Inflammatory macrophage (primary cell): ENCODE measurements at places on chromosomes 16 and 17.

DNA sequence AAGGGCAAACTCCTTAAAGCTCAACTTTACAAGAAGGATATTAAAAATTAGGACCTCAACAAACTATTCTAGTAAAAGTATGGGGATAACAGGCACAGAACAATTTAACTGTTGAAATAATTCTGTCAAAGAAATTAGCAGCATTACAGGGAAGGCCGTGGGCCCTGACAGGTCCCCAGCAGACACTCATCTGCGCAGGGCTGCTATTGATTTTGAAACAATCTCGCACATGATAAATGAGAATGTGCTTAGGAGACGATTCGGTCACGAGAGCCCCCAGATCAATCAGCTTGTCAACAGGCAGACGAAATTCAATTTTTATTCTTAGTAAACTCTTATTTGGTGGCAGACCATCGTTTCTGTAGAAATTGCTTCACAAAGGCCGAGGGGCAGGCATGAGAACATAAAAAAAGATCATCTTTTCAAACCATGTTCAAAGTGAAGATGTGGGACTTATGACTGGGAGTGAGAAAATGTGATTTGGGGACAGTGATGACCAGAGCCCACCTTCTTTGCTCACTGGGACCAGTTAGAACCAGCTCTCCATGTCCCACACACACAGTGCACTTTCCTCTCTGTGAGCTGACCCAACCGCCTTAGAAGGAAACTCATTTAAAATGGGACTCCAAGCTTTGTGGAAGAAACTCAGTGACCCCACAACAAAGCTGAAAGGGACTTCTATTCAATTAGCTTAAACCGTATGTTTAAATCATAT is 654.5 kb downstream of the TOX3 start:
- no peak for DNase-seq

- DNase-seq, result no peak
Measured at GRCh38 chr17:44398692-44399691, 9.5 kb upstream of the ITGA2B start.

DNA sequence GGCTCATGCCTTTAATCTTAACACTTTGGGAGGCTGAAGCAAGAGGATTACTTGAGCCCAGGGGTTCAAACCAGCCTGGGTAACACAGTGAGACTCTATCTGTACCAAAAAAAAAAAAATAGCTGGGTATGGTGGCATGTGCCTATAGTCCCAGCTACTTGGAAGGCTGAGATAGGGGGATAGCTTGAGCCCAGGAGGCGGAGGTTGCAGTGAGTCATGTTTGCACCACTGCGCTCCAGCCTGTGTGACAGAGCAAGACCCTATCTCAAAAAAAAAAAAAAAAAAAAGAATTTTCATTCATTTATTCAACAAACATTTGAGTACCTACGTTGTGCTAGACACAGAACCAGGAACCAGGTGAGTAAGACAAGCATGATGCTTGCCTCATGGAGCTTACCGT is 73.6 kb upstream of the MRTFB start:
- DNase-seq, result no peak

- DNase-seq, result no peak
Measured at GRCh38 chr17:79794659-79795511, 2.0 kb downstream of the CBX8 start.

- DNase-seq, result no peak
Measured at GRCh38 chr17:48961516-48962233, 6.7 kb downstream of the GIP start.

DNA sequence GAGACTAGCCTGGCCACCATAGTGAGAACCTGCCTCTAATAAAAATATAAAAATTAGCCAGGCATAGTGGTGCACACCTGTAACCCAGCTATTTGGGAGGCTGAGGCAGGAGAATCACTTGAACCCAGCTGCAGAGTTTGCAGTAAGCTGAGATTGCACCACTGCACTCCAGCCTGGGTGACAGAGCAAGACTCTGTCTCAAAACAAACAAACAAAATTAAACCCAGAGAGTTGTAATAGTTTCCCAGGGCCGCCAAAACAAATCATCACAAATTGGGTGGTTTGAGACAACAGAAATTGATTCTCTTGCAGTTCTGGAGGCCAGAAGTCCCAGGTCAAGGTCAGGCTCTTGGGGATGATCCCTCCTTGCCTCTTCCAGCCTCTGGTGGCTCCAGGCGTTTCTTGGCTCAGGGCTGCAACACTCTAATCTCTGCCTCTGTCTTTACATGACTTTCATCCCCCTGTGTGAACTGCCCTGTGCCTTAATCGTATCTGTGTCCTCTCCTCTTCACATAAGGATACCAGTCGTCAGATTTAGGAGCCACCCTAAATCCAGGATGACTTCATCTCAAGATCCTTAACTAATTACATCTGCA is 100.3 kb upstream of the NOL11 start:
- no peak for DNase-seq

GRCh38 chr17:36153895-36154610 is 22.4 kb downstream of the TBC1D3B start:
- peak; percentile 19 for DNase-seq

GRCh38 chr16:75121949-75122568 is 5.5 kb upstream of the LDHD start:
- DNase-seq, result no peak

- no peak for DNase-seq
Measured at GRCh38 chr16:51766739-51767138, 615.7 kb upstream of the SALL1 start.
